ENCODE measurements at places on chromosomes 3 and 15. TPM values are rescaled to one million over a fixed set of nuclear protein-coding genes. Genes with fewer than 3 reads are reported as not detected.

Gene ALPK3
- total RNA-seq = 1.1 TPM

DNA sequence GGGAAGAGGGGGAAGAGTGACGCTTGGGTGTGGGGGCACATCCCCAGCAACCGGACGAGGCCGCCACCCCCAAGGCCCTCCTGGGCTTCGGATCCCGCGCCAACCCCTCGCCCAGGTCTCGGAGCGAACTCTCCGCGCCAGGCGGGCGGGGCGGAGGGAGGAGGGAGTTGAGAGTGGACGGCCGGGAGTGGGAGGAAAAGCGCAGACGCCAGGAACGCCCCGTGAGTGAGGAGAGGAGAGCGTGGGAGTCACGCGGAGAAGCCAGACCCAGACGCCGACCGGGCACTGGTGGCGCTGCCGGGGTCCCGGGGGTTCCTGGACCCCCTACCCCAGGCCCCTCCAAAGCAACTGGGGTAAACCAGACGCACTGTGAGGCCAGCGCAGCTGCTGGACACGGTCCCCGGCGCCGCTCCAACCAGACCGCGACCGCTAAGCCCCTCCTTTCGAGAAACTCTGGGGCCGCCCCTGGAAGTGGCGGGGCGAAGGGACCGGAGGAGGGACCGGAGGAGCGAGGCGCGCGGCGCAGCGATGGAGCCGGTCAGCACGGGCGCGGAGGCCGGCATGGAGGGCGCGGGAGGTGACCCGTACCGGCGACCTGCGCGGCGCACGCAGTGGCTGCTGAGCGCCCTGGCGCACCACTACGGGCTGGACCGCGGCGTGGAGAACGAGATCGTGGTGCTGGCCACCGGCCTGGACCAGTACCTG lies at the start of gene EFCC1:
TSS of gene EFCC1 (plus strand) at position 204 of the 705 bp plus-strand sequence. CDS start at position 529, 325 bp downstream.
- H3K4me3 ChIP-seq = no peak within 1 kb of the TSS
- H3K36me3 ChIP-seq = no peaks in the 10 kb centered on the region
- peaks cover 31% of the 10 kb centered on the region for H3K4me1 ChIP-seq
- no peak for DNase-seq
- H3K27ac ChIP-seq = no peak within 1 kb of the TSS
- H3K27me3 ChIP-seq = peaks cover 29% of the 10 kb centered on the region

Gene SLCO3A1
- total RNA-seq = 48.5 TPM

- H3K36me3 ChIP-seq = no peaks in the 10 kb centered on the region
- H3K27me3 ChIP-seq = no peaks in the 10 kb centered on the region
- DNase-seq = no peak
- H3K4me1 ChIP-seq = no peaks in the 10 kb centered on the region
- no peak overlapping the region for H3K27ac ChIP-seq
- H3K4me3 ChIP-seq = no peak overlapping the region
These were observed 175.4 kb upstream of the TP63 start for GRCh38 chr3:189455641-189456417.

GRCh38 chr3:182814419-182815062 lies 21.2 kb downstream of the ATP11B start:
- no peaks in the 10 kb centered on the region for H3K36me3 ChIP-seq
- no peak overlapping the region for H3K4me3 ChIP-seq
- H3K27me3 ChIP-seq = no peaks in the 10 kb centered on the region

- no peak overlapping the region for H3K4me3 ChIP-seq
- H3K27me3 ChIP-seq = no peaks in the 10 kb centered on the region
- DNase-seq = no peak
- no peaks in the 10 kb centered on the region for H3K36me3 ChIP-seq
- H3K4me1 ChIP-seq = no peaks in the 10 kb centered on the region
These were observed 12.3 kb upstream of the P2RY14 start for GRCh38 chr3:151290673-151291072.

- no peak overlapping the region for H3K27ac ChIP-seq
- DNase-seq = no peak
- H3K4me1 ChIP-seq = no peaks in the 10 kb centered on the region
- no peak overlapping the region for H3K4me3 ChIP-seq
- H3K36me3 ChIP-seq = no peaks in the 10 kb centered on the region
- no peaks in the 10 kb centered on the region for H3K27me3 ChIP-seq
These were observed 511.0 kb upstream of the ALCAM start for GRCh38 chr3:104855702-104856101.

Measured in natural killer cell (primary cell).